Activated CD8-positive, alpha-beta memory T cell treated with anti-CD3 and anti-CD28 coated beads, Interleukin-2, amount 10 ng/mL, durations not matched to agents 7 days and 5 days (primary cell): ENCODE measurements at places on chromosomes 16 and 17. TPM values are rescaled to one million over a fixed set of nuclear protein-coding genes. Genes with fewer than 3 reads are reported as not detected.

Gene CDH13
- not detected for total RNA-seq

Gene CSH1
- not detected for total RNA-seq

Gene ARL4D
- total RNA-seq, result 2.5 TPM

Gene CCL17
- not detected for total RNA-seq

Gene SIAH1
- 17.6 TPM for total RNA-seq

Gene SPATA32
- 0.23 TPM for total RNA-seq

Gene GAST
- total RNA-seq, result not detected

Gene TBC1D3I
- 1.1 TPM for total RNA-seq

Gene ESRP2
- total RNA-seq, result not detected

Gene ORC6
- 59.0 TPM for total RNA-seq

Gene PRRT2
- 1.1 TPM for total RNA-seq

Gene PERCC1
- total RNA-seq, result not detected

Gene GSDMA
- total RNA-seq, result not detected

Gene SLC13A2
- not detected for total RNA-seq

Gene HSF4
- total RNA-seq, result 43.7 TPM

Gene SERPINF2
- 0.18 TPM for total RNA-seq

Gene RGS11
- total RNA-seq, result not detected

Gene FAM234A
- total RNA-seq, result 9.1 TPM

Gene NPIPA8
- 29.6 TPM for total RNA-seq

Gene NPIPB2
- 14.9 TPM for total RNA-seq

Gene CHAD
- total RNA-seq, result not detected

Gene GLIS2
- total RNA-seq, result 0.63 TPM
